Epithelial cell of prostate (primary cell): ENCODE measurements at places on chromosomes 7 and 10.

DNA sequence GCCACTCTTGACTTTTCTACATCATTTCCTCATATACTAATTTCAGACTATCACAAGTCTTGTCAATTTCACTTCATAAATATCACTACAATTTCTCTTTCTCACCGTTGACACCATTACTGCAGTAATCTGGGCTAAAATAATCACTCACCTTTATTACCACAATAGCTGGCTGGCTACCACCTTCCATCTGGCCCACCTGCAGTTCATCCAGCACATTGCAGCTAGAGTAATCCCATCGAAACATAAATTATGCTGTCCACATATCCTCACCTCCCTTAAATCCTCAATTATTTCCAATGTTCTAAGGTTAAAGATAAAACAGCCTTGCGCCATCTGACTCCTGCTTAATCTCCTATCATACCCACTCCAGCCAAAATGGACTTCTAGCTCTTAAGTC, 16.0 kb downstream of the DGKB start:
- no peak for DNase-seq

GRCh38 chr7:132485600-132486273, 90.5 kb downstream of the PLXNA4 start:
- DNase-seq = no peak

- DNase-seq = no peak
Observed at GRCh38 chr7:44982970-44983369, 4.2 kb upstream of the MYO1G start.

- no peak for DNase-seq
Observed at GRCh38 chr10:122014652-122015248, 25.8 kb downstream of the TACC2 start.

- no peak for DNase-seq
Observed at GRCh38 chr7:151410405-151411390, 860 bp upstream of the WDR86 start.

DNA sequence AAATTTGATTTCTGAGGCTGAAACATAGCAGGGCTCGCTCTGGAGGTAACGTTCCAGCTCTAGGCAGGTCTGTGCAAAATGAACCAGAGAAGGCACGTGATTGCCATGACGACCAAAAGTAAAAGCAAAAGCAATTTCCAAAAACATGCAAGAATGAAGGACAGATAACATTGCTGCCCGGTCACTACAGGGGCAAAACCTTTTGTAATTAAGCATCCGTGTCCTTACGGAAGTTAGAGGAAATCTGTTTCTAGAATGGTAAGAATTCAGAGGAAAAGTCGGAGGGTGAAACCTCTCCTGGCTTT, 2.9 kb downstream of the KLF6 start:
- no peak for DNase-seq
